Renal pelvis (tissue), 12 donors: ENCODE measurements at places on chromosomes 4 and X. TPM values are rescaled to one million over a fixed set of nuclear protein-coding genes. Genes with fewer than 3 reads are reported as not detected.

Gene APEX2
- 18.4 TPM for polyA plus RNA-seq

Gene NUDT10
- polyA plus RNA-seq = 7.6 TPM

Gene DCAF4L1
- polyA plus RNA-seq = 0.55 TPM

Gene GAGE1
- polyA plus RNA-seq = not detected

Gene SPANXN3
- not detected for polyA plus RNA-seq

DNA sequence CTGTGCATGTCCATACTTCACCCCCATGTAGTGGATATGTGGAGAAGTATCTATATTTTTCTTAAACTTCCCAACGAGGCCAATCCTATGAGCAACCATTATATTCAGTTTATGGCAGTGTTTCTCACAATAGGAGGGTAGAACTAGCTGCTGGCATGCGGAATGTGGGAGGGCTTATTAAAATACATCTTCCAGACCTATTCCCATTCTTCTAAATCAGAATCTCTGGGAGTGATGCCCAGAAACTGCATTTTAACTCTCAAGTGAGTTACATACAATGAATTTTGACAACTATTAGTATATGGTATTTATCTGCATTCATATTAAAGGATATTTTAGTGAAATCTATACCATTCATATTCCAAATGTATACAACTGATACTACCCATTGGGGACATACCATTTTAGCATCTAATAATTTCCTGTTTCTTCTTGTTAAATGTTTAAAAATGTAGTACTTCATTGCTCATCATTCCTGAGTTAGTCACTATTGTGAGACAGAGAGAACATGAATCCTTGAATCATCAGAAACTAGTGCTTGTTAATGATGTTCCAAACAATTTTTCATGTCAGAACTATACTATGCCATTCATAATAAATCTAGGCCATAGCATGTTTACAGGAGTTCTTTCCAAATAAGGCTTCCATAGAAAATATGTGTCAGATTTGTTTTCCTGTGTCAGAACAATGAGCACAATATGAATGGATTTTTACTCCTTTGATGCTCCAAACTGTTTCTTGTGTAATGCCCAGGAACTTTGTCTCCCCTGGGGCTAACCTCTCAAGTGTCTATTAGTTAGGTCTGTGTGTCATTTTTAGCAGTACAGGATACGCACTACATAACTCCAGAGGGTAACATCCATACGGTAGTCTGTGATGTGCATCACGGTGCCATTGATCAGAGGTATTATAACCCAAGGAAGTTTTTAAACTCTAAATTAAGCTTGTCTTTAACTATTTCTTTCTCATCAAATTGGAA, 198.8 kb upstream of the BMP3 start:
- no peak for DNase-seq

DNA sequence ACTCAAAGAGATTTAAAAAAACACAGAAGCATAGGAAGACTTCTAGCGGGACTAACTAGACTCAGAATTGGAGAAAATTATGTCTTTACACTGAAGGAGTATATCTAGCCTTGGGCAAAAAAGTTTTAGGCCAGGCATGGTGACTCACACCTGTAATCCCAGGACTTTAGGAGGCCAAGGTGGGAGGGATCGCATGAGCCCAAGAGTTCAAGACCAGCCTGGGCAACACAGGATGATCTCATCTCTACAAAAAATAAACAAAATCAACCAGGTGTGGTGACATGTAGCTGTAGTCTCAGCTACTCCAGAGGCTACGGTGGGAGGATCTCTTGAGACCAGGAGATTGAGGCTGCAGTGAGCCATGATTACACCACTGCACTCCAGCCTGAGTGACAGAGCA, 99.5 kb downstream of the NEUROG2 start:
- DNase-seq = no peak

GRCh38 chr4:26355392-26356052, 34.7 kb downstream of the RBPJ start:
- DNase-seq = no peak
